ENCODE measurements at places on chromosomes 11 and 22.
A peak's percentile ranks its signal among the peaks of the same experiment; 100 is the strongest.

- DNase-seq, result no peak
Observed at GRCh38 chr11:72932132-72932570, 117.9 kb downstream of the ATG16L2 start.

DNA sequence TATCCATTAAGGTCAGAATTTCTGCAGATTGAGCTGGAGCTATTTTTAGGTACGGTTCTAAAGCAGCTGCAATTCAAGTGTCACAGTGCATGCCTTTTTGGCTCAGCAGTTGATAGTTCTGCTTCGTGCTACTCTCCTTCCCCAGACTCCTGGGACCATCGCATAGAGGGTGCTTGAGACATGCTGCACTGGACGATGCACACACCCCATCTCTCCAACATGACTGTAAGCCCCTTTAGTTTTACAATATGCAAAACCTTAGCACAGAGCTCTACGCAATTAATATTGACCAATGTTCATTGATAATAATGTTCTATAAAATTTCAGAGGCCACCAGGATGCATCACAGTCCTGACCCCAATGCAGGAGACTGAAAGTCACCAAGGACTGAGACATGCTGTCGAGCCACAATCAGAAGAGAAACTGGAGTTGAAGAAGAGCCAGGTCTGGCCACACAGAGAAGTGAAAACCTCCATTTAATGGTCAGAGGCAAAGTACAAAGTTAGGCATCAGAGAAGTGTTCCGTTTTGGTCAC, 120.9 kb upstream of the ZC3H12C start:
- DNase-seq, result no peak

GRCh38 chr11:16935518-16936302, 78.5 kb downstream of the PLEKHA7 start:
- DNase-seq, result peak; percentile 70

GRCh38 chr11:8268530-8269400, 5.1 kb upstream of the LMO1 start:
- no peak for DNase-seq

DNA sequence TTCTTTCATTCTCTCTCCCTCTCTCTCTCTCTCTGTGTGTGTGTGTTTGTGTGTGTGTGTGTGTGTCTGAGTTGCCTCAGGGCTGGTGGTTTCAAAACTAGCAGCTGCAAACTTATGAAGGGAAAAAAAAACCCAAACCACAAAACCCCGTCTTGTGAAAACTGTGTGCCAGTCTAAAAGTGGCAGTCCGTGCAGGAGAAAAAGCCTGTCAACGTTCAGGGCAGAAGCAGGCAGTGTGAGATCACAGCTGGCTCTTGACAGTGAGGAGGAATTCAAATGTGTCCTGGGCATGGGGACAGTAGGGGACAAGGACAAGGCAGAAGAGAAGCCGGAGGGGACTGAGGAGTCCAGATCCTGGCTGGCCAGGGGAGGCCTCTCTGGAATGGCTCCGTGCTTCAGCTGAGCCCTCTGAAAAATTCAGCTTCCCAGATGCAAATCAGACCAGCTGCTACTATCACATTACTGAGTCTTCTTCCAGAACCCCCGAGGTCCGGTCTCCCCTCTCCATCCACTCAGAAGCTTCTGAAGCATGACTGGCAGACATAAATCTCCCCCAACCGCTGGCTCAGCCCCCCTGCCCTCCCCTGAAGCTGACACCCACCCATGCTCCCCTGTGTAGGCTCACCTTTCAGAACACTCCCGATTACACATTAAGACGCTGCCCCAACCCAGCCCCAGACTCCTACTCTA, 31.9 kb downstream of the FLI1 start:
- no peak for DNase-seq

DNA sequence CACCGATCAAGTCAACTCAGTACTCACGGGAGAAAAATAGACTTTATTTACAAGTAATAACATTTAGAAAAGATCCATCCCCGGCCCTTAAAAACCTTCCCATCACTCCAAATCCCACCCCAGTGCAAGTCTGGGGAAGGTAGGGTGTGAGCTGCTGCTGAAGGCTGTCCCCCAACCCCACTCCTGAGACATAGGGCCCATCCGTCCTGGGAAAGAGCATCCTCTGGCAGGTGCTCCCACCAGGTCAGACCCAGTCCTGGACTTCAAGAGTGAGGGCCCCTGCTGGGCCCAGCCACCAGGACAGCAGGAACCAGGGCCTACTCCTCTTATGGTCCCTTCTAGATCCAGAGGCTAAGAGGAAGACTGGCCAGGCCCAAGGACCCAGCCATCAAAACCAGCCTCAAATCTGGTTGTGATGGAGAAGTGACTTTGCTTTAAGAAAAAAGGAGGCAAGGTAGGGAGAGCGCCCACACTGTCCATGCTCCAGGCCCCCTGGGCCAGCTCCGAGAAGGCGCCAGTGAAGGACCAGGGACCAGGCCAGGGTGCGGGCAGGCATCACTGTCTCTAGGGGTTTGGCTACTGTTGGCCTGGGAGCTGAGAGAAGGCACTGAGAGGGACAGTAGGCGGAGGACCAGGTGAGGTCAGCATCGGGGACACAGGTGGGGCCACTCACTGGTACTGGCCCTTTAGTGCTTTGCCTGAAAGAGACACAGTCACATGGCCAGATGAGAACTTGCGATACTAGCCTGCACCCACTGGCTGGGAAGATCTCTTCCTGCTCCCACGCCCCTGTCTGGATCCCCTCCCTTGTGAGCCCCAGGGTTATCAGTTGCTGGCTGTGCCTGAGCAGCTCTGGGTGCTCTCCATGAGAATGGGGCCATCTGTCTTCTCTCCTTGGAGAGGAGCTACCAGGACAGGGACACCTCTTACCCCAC, 4.4 kb downstream of the IL18BP start:
- DNase-seq, result no peak

DNA sequence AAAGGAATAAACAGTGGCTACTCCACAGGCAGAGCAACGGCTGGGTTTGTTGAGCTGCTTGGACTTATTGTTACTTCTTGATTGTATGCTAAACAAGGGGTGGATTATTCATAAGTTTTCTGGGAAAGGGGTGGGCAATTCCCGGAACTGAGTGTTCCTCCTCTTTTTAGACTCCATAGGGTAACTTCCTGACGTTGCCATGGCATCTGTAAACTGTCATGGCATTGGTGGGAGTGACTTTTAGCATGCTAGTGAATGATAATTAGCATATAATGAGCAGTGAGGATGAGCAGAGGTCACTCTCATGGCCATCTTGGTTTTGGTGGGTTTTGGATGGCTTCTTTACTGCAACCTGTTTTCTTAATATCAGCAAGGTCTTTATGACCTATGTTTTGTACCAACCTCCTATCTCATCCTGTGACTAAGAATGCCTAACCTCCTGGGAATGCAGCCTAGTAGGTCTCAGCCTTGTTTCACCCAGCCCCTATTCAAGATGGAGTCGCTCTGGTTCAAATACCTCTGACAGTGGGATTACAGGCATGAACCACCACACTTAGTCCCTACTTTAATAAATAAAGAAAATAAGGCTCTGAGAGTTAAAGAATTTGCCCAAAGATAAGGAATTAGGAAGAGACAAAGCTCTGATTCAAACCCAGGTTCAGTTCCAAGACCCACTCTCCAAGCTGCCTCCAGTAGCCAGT, 65.6 kb upstream of the CLMP start:
- no peak for DNase-seq

- no peak for DNase-seq
Observed at GRCh38 chr11:35003658-35004057, 87.2 kb downstream of the PDHX start.

DNA sequence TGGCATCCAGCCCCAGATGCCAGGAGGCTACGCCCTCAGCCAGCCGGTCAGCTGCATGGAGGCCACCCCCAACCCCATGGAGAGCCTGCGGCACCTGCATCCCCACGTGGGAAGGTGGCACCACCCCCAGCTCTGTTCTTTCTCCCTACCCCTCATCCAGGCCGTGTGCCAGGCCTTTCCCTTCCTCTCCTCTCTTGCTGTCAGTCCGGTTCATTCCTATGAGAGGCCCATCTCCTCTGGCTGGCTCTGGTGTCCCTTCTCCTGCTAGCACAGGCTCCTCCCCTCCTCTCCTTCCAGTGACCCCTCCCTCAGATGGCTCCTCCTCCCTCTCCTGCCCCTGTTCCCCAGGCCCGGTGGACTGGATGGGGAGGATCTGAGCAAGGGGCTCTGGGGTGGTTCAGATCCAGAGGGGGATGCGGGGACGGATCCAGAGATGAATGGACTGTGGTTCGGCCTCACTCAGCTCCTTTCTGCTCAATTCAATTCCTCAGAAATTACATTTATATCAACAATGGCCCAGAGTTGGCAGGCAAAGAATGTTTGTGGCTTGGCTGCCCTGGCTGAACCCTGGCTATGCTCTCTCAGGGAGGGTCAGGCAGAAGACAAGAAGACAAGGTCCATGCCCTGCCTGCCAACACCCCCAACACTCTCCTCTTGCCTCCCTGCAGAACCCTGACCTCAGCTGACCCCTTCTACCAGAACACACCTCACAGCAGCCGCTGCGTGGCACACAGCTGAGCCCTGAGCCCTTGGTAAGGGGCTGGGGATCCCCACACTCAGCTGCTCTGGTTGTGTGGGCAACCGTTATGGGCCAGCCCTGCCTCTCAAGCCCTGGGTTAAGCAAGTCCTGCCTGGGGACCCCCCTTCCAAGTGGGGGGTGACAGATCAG, 18.5 kb upstream of the LRRC10B start:
- DNase-seq, result no peak

DNA sequence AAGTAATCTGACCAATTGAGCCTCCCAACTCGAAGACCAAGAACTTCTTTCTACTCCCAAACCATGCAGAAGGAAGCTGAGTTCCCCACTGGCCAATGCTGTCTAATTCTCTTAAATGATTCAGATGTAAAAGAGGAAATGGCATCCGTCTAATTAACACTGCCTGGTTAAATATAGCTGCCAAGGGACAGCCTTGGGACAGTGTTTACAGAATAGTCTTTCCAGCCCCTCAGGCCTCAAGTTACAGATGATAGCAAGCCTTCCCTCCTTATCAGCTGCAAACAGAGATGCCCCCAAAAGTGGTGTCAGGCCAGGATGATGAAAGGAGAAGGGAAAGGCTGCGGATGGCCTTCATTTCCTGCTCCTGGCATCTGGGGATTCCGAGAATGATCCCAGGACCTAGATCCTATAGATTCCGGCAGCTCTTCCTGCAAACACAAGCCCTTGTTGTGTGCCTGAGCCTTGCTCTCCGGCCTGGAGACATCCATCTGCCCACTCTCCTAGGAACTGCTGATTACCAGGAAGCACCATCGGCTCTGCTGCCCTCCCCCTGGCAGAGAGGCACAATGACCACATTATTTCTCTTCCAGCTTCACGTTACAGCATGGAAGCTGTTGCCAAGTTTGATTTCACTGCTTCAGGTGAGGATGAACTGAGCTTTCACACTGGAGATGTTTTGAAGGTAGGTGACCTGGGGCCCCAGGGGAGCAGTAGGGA, 13.5 kb upstream of the TMA7B start:
- no peak for DNase-seq

DNA sequence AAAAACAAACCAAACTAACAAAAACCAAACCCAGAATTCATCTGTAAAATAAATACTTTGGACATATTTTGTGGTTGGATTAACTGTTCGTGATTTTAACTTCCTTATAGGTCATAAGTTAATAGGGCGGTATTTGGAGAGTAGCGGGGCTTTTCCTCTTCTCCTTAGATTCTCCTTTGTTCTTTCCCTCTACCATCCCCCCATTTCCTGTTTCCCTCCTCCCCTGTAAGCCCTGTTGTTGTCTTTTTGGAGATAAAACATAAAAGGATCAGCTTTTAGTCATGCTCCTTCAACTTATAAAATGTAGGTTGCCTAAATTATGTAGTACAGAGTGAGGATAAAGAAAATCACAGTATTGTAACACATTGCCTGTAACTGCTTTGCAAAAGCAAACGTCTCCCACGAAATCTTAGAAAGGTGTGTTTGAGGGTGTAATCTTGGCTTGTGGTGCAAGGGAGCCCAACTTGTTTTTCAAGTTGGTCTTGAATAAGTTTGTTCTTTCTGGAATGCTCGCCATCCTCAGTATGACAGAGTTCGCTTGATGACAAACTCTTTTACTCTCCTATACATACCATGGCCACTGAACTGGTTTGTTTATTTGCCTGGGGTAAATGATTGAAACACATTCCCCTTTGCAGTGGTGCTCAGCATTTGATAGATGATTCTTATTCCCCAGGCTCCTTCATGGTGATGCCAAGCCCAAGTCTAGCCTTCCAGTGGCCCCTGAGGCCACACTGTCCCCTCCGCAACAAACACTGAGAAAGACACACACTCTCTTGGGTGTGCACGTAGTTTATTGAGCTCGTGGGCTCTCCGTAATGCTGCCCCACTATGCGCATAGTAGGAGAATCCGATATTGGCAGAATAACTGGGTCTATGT, 49.4 kb downstream of the TEAD1 start:
- no peak for DNase-seq

DNA sequence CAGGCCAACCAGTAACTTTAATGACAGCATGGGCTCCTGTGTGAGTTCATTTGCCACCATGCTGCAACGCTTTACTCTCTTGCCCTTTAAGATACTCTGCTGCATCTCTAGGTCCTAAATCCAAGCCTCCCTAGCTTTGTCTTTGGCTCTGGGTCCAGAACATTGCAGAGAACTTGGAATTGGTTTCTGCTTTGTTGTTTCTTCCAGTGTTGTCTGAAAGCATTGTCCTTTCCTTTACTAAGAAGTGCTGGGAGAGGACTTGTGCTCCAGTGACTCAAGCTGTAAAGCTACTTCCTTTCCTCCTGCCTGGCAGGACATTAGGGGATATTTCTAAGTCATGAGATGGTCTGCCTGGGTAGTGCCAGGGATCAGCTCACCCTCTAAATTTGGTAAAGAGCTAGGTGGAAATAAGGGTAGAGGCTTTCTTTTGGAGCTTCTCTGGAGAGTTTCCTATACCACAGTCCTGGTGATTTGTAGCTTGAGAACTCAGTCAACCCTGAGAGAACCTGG, 202.5 kb upstream of the CADM1 start:
- no peak for DNase-seq

GRCh38 chr11:116061322-116061721, 557.1 kb upstream of the CADM1 start:
- no peak for DNase-seq

DNA sequence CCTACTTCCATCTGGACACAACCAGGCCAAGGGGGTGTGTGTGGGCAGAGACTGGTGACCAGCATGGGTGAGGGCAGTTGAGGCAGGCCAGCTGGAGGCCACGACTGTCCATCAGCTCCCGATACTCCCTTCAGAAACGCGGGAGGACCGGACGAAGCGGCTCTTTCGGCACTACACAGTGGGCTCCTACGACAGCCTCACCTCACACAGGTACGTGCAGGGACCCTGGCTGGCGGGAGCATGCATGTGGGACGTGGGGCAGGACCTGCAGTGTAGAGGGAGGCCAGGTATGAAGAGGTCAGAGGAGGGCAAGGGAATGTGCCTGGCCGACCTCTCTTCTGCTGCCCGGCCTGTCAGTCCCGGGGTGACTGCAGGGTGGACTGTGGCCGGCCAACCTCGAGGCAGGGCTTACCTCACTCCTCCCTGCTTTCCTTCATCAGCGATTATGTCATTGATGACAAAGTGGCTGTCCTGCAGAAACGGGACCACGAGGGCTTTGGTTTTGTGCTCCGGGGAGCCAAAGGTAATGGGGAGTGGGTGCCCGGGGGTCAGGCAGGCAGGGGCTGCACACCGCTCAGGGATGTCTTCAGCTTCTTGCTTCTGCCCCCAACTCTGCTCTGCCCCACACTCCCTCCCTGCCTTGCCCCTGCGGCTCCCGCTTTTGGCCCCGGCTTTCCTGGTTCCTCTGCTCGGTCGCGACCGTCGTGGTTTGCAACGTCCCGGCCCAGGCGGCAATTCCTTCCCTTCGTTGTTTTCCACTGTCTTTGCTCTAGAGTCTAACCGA, 31.3 kb downstream of the SHANK3 start:
- no peak for DNase-seq
